ENCODE measurements at places on chromosomes 4 and X.

DNA sequence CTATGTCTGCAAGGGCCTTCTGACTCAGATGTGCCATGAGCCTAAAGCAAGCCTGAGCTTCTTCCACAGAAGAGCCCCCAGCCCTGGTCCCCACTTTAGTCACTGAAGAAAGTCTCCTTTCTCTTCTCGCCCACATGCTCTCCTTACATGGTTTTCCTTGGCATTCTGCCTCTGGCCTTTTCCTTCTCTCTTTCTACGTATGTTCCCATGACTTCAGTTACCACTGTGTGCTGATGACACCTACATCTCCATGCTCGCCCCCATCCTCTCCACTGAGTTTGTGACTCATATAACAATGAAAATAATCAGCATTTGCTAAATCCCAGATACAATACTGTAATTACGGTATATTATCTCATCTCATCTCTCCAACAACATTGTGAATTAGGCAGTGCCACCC lies 149.3 kb downstream of the AMMECR1 start:
- DNase-seq = no peak

DNA sequence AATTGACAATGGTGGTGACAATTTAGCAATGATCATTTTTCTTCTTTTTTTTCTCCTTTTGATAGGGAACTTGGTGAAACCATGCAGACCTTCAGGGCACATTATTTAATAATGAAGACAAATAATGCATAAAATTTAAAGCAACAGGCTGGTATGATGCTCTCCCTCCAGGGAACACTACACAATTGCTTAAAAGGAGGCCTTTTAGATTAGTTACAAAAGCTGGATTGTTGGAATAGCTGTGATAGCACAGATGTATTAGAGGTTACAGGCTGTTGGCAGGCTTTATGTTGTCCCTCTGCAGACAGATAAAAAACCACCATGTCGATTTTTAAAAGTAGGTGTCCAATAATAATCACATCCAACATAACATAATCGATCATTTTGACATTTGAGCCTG lies 307.0 kb downstream of the ADGRL3 start:
- no peak for DNase-seq

GRCh38 chr4:150583287-150584110 lies 1.5 kb downstream of the MAB21L2 start:
- DNase-seq = no peak

GRCh38 chrX:152806035-152806434 lies 24.5 kb downstream of the CETN2 start:
- no peak for DNase-seq

DNA sequence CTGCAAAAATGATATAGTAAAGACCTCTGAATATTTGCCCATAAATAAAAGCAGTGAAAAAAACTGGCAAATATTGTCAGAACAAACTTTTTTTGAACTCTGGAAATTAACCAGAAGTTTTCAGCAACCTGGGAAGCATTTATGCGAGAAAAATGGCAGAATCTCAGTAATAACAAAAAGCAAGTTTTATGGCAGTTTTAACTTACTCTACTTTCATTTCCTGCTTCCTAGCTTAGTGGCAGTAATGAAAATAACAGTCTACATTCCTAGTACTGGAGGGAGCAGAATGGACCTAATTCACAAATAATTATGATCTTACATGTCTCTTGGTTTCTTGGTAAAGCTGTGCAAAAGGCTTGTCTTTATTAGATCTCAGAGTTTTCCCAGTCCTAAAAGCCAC lies 460.1 kb downstream of the NAF1 start:
- DNase-seq = no peak

DNA sequence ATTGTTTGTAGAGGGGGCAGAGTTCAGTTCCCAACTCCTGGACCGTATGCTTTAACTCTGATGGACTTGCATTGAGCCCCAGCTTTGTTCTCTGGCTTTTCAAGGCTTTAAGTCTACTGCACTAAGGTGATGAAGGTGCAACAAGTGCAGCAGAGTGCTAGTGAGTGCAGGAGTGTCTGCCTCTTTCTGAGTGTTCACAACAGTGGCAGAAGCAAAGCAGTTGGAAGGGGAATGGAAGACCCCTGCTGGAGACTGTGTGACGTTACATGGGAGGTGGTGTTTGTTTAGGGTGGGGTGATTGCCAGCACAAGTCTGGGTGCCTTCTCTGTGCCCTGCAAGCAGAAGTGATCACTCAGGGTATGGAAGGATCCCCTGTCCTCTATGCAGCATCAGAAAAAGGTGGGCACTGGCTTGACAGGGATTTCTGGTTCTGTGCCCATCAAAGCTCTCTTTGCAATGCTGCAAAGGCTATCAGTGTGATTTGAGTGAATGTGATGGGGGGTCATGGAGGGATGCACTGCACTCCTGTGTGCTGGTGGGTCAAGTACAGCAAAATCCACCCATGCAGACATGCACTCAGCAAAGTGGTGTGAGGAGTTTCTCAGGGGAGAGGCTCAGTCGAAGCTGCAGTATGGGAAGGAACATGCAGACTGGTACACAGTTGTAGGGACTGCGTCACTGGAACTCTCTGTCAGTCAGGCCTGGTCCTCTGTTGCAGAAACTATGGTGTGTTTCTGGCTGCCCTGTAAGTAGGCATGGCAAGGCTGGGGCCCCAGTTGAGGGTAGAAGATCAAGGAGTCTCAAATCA lies 70.9 kb upstream of the UGT2B7 start:
- DNase-seq = no peak

- no peak for DNase-seq
Observed at GRCh38 chrX:40015693-40016092, 82.1 kb downstream of the BCOR start.

DNA sequence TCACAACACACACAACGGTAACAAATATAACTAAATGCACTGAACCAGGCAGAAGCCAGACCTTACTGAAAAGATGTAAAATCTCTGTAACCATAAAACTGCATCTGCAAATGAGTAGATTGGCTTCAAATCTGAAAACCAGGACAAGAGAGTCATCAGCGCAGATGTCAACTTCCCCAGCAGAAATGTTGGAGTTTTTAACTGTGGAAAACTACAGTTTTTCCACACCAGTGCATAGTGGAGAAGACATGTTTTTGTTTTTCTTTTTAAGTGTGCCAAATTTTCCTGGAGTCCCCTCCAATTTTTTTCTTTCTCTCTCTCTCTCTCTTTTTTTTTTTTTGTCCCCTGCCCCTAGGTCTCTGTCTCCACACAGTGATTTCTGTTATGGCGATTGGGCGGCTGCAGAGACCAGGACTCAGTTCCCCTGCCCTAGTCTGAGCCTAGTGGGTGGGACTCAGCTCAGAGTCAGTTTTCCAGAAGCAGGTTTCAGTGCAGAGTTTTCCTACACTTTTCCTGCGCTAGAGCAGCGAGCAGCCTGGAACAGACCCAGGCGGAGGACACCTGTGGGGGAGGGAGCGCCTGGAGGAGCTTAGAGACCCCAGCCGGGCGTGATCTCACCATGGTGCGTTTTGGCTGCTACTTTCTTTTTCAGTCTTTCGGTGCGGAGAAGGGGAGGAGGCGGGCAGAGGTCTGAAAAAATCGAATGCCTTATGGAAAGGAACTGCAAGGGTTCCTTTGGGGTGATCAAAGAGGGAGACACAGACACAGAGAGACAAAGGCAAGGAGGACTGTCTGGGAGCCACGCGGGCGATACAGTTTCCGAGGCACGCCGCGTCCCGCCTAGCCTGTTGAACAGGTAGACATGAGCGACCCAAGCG lies at the start of gene GUCY1A1:
TSS of gene GUCY1A1 (plus strand) at position 505 of the 878 bp plus-strand sequence. CDS start 30,020 bp downstream, outside the sequence.
- DNase-seq = no peak

- DNase-seq = no peak
Observed at GRCh38 chr4:147025042-147025441, 79.4 kb upstream of the TTC29 start.

DNA sequence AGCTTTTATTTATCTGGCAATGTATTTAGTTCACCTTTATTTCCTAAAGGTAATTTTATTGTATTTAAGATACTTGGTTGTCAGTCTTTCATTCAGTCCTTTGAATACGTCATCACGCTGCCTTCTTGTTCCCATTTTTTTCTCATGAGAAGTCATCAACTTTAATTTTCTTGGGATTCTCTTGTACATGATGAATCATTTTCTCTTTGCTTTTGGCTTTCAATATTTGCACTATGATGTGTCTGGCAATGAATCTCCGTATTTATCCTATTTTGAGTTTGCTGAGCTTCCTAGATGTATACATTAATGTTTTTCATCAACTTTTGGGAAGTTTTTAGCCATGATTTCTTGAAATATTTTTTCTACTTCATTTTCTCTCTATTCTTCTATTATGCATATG lies 28.4 kb downstream of the CLDN2 start:
- DNase-seq = no peak

DNA sequence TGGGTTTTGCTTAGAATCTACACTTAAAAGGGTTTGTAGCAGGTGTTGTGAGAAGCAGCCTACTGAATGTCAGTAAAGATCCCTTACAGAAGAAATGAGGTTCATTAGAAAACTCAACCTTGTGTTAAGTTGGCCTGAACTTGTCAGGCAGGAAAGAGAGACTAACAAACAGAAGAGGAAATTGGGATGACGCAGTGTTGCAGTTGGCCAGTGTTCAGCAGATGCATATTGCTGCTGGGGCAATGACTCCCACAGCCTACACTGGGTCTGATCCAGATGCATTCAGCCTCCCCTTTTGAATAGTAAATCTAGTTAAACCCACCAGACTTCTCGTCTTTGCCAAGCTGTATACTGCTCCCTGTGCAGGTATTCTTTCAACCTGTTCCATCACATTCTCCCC lies 409.4 kb downstream of the UBE2NL start:
- DNase-seq = no peak

- no peak for DNase-seq
Observed at GRCh38 chr4:144729175-144729574, 83.2 kb downstream of the HHIP start.

GRCh38 chr4:134740290-134740689 lies 538.7 kb upstream of the PABPC4L start:
- DNase-seq = no peak

- no peak for DNase-seq
Observed at GRCh38 chr4:112884406-112884805, 165.0 kb upstream of the ANK2 start.

DNA sequence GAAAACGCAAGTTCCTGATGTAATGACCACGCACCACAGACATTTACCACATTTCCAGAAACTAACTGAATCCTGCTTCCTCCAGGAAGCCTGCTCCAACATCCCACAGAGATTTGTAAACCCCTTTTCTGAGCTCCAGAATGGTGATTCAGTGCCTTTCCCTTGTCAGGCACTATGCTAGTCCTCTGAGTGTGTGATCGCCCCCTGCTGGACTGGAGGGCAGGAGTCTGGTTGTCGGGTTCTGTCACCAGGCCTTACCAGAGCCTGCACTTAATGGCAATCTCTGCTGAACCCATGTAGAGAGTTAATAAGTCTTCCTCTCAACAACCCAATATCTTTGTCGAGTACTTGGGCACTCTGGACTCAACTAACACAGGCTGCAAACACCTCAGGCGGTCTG lies 14.5 kb upstream of the KDM5C start:
- DNase-seq = no peak

- DNase-seq = no peak
Observed at GRCh38 chr4:125091-125771, 930 bp downstream of the ZNF718 start.

DNA sequence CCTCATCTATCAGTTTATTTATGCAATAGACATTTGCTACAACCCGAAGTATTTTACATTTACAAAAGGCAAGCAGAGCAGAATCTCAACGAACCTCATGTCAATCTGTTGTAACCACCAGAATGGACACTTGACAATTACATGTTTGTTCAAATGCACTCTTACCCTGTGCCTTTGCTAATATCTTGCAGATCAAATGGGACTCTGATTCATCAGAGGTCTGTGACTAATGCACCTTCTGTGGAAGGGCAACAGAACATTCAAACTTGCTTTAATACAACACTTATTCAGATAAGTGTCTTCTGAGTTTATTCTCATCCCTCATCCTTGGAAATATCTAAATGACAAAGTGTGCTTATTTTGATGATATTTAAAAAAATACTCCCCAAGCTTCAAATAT lies 644.7 kb upstream of the PCDH10 start:
- no peak for DNase-seq

- no peak for DNase-seq
Observed at GRCh38 chrX:80206647-80207046, 192.1 kb downstream of the TBX22 start.

DNA sequence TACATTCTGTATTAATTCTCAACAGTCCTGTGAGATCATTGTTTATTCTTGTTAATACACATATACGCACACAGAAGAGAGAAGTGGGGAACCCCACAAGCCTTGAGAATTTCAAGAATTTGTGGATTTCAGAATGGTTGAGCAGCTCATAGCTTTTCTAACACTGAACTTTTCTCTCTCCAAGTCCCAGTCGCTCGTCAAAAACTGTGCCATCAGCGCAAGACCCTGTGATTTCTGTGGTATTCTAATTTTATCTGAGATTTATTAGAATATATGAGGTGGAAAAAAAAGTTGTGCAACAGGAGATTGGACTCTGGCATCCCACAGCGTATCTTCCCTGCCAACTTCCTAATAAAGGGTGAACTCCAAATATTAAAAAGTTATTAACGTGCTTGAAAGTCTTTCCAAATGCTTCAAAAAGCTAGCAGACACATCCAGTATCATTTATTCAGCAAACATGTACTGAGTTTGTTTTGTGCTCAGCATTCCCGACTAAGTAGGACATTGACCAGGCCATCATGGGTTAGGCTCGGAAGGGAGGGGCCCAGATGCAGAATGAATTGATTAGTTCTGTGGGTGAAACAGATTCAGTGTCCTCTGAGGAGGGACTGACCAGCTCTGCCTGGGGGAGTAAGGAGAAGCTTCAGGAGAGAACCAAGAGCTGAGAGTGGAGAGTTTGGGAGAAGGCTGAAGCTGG lies 165.6 kb downstream of the CBR4 start:
- DNase-seq = no peak

- DNase-seq = no peak
Observed at GRCh38 chr4:98485816-98486345, 172.5 kb downstream of the TSPAN5 start.

- DNase-seq = no peak
Observed at GRCh38 chrX:123834116-123834515, 25.7 kb upstream of the XIAP start.

DNA sequence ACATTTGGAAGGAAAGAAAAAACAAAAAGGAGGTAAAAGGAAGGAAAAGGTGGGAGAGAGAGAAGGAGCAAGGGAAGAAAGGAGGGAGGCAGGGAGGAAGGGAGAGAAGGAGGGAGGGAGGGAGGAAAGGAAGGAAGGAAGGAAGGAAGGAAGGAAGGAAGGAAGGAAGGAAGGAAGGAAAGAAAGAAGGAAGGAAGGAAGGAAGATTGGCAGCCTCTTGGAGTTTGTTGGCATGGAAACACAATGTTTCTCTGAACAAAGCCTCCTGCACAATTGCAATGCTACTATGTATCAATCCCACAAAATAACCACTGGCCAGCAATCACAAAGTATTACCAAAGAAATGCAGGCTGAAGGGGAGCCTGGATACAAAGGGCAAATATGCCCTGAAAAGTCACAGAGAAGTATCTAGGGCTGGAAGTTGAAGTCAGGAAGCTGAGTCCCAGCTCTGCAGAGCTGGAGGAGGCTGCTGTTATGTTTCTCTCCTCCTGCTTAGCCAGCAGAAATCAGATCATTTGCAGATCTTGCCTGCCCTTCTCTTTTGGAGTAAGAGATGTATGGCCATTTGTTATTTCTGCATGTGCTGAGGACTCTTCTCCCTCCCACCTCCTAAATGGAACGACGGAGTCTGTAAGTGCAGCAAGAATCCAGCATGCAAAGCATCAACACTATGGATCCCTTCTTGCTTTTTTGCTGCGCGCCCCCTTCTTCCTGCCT lies 195.9 kb upstream of the LDB2 start:
- DNase-seq = no peak
